T-cell (primary cell): ENCODE measurements at places on chromosomes 6 and 20. TPM values are rescaled to one million over a fixed set of nuclear protein-coding genes. Genes with fewer than 3 reads are reported as not detected.

SEMG1 gene
- total RNA-seq = not detected

EPB41L2 gene
- total RNA-seq = 13.2 TPM

PHF1 gene
- 364 TPM for total RNA-seq

HLA-DQB1 gene
- total RNA-seq = 28.1 TPM

ATP5F1E gene
- 62.4 TPM for total RNA-seq

CLVS2 gene
- not detected for total RNA-seq

NKAPL gene
- total RNA-seq = not detected

OLIG3 gene
- total RNA-seq = not detected

NOL7 gene
- 59.3 TPM for total RNA-seq

TBX18 gene
- not detected for total RNA-seq

DNA sequence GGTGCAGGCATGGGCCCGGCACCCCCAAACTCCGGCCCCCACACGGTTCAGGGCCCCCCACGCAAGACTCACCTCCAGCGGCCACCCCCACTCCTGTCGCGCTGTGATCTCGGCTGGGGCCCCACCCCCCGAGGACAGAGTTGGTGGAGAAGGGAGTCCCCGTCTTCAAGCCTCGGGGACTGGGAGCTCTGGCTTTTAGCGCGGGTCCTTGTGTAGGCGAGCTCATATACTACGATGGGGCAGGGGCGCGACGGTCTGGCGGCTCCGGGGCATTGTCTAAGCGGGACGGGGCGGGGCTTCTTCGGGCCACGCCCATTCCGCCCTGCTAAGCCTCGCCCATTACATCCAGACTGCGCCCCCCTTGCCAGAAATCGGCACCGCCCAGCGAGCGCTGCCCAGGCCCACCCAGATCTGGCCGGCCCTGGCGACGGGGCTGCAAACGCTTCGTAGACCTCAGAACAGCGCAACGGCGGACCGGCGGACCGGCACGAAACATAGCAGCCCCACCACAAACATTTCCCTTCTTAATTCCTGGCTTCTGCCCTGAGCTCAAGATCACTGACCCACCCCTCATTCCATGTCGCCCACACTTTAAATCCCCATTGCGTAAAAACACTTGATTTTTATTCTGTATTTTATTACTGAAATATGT lies 1.0 kb upstream of the DDAH2 start:
- H3K4me1 ChIP-seq = peaks cover 62% of the 10 kb centered on the region

DNA sequence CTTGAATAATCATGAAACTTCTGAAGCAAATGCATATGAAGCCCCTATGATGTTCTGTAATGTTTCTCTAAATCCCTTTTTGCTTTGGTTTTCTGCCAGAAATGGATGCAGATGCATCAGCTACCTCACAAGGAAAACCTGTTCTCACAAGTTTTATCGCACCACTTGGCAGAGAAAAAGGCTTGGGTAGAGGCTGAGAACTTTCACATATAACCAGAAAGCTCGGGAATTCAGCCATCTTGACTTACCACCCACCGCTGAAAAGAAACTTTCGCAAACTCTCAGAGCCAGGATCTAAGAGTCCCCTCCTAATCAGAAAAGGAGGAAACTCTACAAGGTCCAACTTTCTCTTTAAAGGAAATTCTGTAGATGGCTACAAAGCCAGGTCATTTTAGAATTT lies 36.2 kb upstream of the ADTRP start:
- no peak for DNase-seq
- no peak overlapping the region for H3K27ac ChIP-seq
- H3K4me3 ChIP-seq = no peak overlapping the region
- no peaks in the 10 kb centered on the region for H3K36me3 ChIP-seq
- H3K4me1 ChIP-seq = no peaks in the 10 kb centered on the region

- no peak overlapping the region for H3K27ac ChIP-seq
- no peak for DNase-seq
- no peak overlapping the region for H3K4me3 ChIP-seq
- H3K4me1 ChIP-seq = peaks cover 8% of the 10 kb centered on the region
- no peaks in the 10 kb centered on the region for H3K36me3 ChIP-seq
- peaks cover 55% of the 10 kb centered on the region for H3K27me3 ChIP-seq
Measured at GRCh38 chr20:62524505-62524911, 48.7 kb upstream of the GATA5 start.

DNA sequence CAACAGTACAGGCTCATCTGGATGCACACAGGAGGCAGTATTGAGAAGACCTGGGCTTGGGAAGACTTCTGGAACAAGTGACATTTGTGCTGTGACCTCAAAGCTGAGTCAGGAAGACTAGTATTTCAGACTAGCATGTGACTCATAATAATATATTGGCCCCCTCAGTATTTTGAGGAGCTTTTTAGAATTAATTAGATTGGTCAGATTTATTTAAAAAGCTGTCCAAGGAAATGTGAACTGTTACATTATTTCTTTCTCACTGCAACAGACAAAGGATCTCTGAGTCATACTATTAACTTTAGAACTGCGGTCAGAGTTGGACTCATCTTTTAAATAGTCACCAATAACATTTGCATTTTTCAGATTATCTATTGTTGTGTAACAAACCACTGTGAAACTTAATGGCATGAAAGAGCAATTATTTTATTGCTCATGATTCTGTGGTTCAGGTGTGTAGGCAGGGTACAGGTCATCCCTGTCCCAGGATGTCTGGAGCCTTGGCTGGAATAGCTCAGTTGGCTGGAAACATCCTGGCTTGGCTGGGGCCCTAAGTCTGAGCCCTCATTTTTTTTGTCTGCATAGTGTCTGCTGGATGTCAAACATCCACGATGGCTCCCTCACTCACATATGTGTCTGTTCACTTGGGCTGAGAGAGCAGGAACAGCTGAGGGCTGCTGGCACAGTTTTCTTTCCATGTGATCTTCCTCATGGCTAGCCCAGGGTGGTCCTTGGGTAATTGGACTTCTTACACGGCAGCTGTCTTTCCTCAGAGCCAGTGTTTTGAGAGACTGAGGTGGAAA lies 46.9 kb downstream of the MAP3K4 start:
- DNase-seq = no peak
- H3K27ac ChIP-seq = no peak overlapping the region
- H3K36me3 ChIP-seq = peaks cover 43% of the 10 kb centered on the region
- H3K4me1 ChIP-seq = no peaks in the 10 kb centered on the region

GRCh38 chr6:142429195-142429594 lies 127.4 kb downstream of the ADGRG6 start:
- H3K27me3 ChIP-seq = peaks cover 3% of the 10 kb centered on the region
- no peak overlapping the region for H3K4me3 ChIP-seq
- no peak for DNase-seq
- no peaks in the 10 kb centered on the region for H3K36me3 ChIP-seq
- H3K27ac ChIP-seq = no peak overlapping the region

DNA sequence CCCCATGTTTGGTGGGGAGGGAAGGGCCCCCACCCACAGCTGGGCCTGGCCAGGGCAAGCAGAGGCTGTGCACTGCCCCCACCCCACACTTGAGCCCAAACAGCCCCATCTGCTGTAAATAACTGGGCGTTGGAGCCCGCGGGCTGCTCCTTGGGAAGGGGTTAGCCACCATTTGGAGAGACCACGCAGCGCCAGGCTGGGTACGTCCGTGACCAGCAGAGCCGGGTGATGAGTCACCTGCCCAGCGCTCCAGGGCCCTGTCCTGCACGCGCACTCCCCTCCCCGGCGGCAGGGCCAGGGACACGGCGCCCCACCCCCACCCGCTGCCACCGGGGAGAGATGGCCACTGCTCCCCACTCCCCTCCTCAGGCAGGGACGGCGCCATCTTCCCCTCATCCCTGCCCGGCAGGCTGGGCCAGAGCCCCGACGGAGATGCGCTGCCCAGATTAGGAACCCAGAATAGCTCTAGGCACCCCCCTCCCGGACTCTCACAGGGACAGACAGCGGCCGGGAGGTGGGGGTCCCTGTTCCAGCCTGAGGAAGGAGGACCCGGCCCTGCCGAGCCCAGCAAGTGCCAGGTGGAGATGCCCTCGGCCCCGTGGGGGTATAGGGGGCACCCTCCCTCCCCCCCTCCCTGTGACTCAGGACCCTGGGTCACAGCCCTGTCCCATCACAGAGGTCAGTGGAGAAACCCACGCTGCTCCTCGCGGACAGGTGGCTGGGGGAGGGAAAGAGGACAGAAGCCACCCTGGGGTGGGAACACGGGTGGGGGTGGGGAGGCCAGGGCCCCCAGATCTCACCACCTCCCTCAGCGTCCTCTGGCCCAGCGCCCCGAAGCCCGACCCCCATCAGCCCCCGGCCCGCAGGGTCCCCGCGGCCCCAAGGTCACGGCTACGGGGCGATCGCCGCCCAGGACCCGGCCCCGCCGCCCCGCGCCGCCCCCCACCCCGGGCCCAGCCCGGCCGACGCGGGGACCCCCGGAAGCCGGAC lies 642 bp downstream of the EEF1A2 start:
- no peak overlapping the region for H3K27ac ChIP-seq
- no peak for DNase-seq
- no peaks in the 10 kb centered on the region for H3K36me3 ChIP-seq

DNA sequence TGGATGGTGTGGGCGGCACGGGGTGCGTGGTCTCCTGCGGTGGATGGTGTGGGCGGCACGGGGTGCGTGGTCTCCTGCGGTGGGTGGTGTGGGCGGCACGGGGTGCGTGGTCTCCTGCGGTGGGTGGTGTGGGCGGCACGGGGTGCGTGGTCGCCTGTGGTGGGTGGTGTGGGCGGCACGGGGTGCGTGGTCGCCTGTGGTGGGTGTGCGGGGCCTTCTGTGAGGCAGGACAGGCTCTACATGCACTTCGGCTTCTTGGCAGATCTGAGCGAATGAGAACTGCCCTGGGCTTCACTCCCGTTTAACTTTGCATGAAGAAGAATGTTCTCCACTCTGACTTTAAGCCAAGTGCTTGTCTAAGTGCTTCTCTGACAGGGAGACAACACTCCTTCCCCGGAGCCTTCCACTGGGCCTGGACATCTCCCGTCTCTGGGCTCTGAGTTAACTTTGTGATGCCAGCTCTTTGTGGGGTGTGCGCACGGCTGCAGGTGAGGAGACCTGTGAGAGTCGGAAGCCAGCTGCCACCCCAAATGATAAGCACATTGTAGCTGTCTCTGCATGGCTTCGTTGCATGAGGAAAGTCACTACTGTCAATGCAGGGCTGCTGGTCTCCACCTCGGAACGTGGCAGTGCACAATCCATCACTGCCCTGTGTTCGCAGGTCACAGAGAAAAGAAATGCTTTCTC lies 244.8 kb downstream of the DLL1 start:
- H3K36me3 ChIP-seq = no peaks in the 10 kb centered on the region
- H3K4me1 ChIP-seq = no peaks in the 10 kb centered on the region
- no peak for DNase-seq
- no peak overlapping the region for H3K27ac ChIP-seq
- H3K27me3 ChIP-seq = peaks cover 42% of the 10 kb centered on the region

DNA sequence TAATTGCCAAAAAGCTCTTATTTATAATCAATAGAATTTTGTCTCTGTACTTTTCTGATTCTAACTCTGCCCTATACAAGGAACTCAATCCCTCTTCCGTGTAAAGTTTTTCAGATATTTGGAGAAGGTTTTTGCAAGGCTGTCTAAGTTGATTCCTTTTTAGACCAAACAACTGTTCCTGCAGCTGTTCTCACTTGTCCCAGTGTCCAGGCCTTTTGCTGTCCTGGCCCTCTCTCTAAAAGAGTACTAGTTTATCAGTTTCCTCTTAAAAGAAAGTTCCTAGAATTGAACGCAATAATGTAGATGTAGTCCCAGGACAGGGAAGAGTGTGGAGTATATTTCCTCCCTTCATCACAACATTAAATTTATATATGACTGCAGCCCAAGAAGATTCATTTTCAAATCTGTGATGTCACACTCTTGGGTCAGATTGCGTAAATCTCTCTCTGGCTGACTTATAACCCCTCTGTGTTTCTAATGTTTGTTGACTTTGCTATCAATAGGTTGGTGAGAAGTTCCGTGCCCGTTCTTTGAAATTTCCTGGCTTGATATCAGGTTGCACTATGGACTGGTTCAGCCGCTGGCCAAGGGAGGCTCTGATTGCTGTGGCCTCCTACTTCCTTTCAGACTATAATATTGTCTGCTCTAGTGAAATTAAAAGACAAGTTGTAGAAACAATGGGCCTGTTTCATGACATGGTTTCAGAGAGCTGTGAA lies 139.4 kb upstream of the GLP1R start:
- no peaks in the 10 kb centered on the region for H3K4me1 ChIP-seq
- no peak overlapping the region for H3K27ac ChIP-seq
- no peaks in the 10 kb centered on the region for H3K36me3 ChIP-seq
- H3K27me3 ChIP-seq = no peaks in the 10 kb centered on the region
- no peak for DNase-seq

GRCh38 chr6:87990871-87991270 lies 56.8 kb upstream of the SPACA1 start:
- H3K36me3 ChIP-seq = no peaks in the 10 kb centered on the region
- H3K27me3 ChIP-seq = no peaks in the 10 kb centered on the region
- DNase-seq = no peak

GRCh38 chr20:5829241-5829809 lies 79.1 kb downstream of the SHLD1 start:
- no peak for DNase-seq
- no peak overlapping the region for H3K27ac ChIP-seq
- H3K4me3 ChIP-seq = no peak overlapping the region
- no peaks in the 10 kb centered on the region for H3K4me1 ChIP-seq
- no peaks in the 10 kb centered on the region for H3K36me3 ChIP-seq
- H3K27me3 ChIP-seq = no peaks in the 10 kb centered on the region

- DNase-seq = no peak
- H3K4me3 ChIP-seq = no peak overlapping the region
- H3K4me1 ChIP-seq = no peaks in the 10 kb centered on the region
- H3K27me3 ChIP-seq = peaks cover 6% of the 10 kb centered on the region
- no peaks in the 10 kb centered on the region for H3K36me3 ChIP-seq
- no peak overlapping the region for H3K27ac ChIP-seq
Measured at GRCh38 chr6:134853111-134854055, 96.5 kb downstream of the ALDH8A1 start.

DNA sequence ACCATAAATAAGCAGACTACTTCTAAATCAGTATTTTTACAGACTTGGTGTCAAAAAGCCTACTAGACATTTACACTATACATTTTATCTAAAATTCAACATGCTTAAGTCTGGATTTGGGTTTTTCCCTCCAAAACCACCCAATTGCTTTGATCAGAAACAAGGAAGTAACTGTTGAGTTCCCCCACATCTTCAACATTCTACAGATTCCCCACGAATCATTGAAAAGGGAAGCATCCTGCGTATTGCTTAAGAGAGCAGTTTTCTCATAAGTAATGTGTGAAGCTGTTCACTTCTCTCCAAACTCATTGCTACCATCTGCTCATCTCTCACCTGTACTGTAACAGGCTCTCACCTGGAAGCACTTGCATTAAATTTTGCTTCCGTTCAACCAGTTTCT lies 36.4 kb upstream of the RNF144B start:
- H3K27me3 ChIP-seq = no peaks in the 10 kb centered on the region
- no peaks in the 10 kb centered on the region for H3K36me3 ChIP-seq
- no peak overlapping the region for H3K4me3 ChIP-seq
- H3K27ac ChIP-seq = no peak overlapping the region
- no peak for DNase-seq

GRCh38 chr6:154329350-154330170 lies 27.0 kb downstream of the IPCEF1 start:
- no peaks in the 10 kb centered on the region for H3K36me3 ChIP-seq
- H3K27ac ChIP-seq = no peak overlapping the region
- no peaks in the 10 kb centered on the region for H3K4me1 ChIP-seq
- H3K27me3 ChIP-seq = no peaks in the 10 kb centered on the region
- H3K4me3 ChIP-seq = no peak overlapping the region
